ENCODE measurements at places on chromosomes 11 and 22. TPM values are rescaled to one million over a fixed set of nuclear protein-coding genes. Genes with fewer than 3 reads are reported as not detected.

DNA sequence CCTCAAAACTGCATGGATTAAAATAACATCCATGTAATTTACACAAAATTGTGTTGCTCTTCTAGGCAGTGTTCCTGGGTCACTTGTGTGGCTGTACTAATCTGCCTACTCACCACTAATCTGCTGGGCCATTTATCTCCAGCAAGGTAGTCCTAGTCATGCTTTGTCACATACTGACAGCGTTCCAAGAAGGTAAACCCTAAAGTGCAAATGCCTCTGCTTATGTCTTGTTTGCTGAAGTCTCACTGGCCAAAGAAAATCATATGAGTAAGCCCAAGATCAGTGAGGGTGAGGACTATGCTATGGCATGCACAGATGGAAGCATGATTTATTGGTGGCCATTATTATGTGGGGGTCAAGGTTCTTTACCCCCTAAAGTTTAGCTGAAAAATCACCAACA, 630.2 kb upstream of the LUZP2 start:
- no peak for DNase-seq

DNA sequence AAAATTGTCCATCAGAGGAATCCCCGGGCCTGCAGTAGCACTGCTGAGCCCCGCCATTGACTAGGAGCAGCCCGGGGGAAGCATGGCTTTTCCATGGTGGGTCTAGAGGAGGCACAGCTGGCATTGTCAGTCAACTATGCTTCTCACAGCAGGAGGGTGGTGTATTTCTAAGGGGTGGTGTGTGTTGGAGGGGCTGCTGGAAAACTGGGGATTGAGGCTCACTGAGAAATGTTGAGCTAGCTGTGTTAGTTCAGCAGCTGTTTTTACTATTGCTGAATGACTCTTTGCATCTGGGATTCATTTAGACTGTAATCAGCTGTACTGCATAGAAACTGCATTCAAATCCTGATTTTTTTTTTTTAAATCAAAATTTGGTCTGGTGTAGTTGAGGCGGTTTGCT, 5.6 kb downstream of the DDX10 start:
- DNase-seq: no peak

GRCh38 chr11:12540913-12541582, 133.2 kb upstream of the TEAD1 start:
- no peak for DNase-seq

DNA sequence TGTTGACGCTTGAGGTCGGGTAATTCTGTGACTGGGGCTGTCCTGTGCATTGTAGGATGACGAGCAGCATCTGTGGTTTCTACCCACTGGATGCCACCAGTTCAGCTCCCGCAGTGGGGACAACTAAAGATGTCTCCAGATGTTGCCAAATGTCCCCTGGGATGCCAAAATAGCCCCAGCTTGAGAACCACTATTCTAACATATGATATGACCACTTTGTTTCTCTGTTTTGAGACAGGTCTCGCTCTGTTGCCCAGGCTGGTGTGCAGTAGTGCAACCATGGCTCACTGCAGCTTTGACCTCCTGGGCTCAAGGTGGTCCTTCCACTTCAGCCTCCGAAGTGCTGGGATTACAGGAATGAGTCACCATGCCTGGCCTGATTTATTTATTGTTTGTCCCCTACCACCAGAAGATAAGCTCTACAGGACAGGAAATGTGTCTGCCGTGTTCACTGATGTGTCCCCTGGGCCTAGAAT, 4.4 kb upstream of the MEN1 start:
- DNase-seq: no peak

DNA sequence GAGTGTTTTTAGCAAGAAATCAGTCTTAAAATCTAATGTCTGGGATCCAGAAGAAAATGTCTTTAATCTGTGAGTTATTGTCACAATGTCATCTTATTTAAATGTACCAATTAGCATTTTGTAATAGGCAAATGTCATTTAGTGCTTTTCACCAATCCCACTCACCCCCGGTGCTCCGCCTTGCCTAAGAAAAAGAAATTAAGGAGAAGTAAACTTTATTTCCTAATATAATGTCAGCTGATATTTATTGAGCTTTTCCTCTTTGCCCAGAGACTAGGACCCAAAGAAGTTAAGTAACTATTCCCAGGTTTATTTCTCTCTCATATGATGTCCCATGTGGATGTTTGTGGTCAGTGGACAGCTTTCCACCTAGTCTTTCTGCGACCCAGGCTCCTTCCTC, 16.2 kb downstream of the SC5D start:
- DNase-seq: no peak

DNA sequence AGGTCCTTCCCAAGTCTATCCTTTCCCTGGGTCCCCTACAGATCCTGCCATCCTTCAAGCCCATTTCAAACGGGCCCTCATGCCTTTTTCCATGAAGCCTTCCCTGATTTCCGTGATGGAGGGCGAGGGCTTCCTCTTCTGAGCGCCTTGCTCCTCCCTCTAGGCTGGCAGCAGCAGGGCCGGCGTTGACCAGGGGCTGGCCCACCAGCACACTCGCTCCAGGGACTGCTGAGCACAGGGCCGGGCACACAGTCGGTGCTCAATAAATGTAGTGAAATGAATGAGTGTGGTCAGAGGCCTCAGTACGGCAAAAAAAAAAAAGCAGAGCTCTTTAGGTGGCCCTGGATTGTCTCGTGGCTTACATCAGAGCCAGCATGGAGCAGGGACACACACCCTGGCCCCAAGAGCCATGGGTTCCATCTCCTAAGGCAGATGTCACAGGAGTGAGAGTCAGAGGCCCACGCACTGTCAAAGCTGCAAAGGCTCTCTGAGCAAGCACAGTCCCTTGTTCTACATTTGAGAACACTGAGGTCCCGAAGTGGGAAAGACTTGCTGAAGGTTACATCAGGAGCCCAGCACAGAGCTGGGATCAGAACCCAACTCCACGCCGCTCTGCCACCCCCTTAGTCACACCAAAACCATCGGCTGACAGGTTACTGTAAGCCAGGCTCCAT, 3.1 kb downstream of the IL2RB start:
- DNase-seq: no peak

Gene PIH1D2
- 12.5 TPM for total RNA-seq

DNA sequence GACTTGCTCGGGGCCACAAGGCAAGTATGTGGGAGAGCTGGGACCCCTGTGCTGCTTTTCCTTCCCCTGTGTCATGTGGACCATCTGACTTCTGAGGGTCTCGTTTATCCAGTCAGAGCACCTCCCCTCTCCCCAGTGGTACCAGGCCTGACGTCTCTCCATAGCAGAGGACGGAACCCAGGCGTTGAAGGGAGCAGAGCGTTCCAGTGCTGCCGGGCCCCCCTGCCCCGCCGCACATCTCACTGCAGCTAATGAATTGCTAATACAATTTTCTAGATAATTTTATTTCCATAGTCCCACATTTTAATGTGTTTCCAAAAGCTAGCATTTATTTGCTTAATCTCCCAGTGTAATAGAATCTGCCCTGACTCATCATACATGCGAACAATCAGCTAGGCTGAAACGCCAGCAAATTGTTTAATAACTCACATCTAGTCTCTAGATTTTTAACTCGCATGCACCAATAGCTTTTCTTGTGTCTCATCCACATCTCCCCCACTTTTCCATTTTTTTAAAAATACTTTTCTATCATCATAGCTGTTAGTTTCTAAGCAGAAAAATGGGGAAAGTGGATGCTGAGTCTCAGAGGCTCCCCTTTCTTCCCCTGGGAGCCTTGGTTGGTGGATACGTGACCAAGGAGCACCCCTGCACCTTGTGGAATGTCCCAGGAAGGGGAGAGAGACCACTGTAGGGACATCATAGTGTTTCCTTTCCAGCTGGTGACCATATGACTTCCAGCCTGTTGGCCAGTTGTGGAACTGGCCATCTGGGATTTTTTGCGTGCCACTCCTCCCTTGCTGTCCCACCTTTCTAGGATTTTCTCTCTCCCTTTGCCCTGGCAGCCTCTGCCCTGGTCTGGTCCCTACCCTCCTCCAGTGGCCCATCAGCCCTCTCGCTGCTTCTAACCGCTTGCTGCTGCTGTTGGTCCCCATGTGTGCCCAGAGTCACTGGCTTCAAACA, 58.6 kb upstream of the NNMT start:
- no peak for DNase-seq

- DNase-seq: no peak
These were observed 5.8 kb upstream of the UBQLNL start for GRCh38 chr11:5522308-5522707.

- peak; percentile 75 for DNase-seq
These were observed 753 bp upstream of the PPARA start for GRCh38 chr22:46149512-46150033.

Measured in stomach (tissue), 19 donors.